ENCODE measurements at places on chromosomes 3 and 15.

DNA sequence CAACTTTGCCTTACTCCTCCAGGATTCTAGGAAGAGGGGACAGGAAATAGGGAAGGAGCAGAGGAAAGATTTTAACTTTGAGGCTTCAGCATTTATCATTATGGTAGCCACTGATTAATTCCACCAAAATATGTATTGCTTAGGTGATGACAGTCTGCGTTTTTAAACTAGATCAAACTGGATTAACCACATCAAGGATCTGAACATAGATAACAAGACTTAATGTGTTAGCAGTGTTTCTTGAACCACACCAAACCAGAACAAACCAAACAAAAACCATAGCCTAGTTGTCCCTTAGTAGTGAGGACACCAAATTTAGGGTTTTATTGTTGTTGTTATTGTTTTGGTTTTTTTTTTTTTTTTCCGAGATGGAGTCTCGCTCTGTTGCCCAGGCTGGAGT, 113.5 kb upstream of the LMOD3 start:
- no peak for DNase-seq

GRCh38 chr3:14410503-14411165, 8.2 kb downstream of the SLC6A6 start:
- DNase-seq = no peak

GRCh38 chr3:122356402-122356801, 26.6 kb downstream of the MIX23 start:
- DNase-seq = peak; percentile 19

DNA sequence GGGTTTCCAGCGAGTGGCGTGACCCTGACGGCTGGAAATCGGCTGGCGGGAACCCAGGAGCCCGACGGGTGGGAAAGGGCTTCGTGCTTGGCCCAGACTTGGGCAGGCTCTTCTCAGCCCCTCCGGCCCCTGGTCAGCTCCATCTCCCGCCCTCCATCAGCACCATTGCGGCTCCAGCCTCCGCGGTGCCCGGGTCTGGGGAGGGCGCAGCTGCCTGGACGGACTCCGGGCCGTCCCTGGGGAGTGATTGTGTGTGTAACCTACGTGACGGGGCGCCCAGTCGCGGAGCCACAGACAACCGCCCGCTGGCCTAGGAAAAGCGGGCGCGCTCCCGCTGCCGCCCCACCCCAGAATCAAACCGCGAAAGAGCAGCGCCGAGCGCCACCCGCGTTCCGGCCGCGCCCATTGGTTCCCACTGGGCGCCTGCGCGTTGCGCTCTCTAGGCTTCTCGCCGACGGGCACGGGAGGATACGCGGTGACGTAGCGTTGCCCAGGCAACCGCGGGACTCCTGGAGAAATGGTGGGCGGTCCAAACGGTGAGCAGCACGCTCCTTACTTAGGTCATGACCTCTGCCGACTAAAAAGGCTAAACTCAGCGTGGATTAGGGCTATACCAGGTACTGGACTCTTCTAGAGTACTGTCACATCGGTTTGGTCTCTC, at the start of gene CFAP20DC:
CFAP20DC (minus strand) TSS at position 355 of the 661 bp plus-strand sequence. CDS start 394 bp downstream, outside the sequence.
- peak; percentile 92 for DNase-seq

DNA sequence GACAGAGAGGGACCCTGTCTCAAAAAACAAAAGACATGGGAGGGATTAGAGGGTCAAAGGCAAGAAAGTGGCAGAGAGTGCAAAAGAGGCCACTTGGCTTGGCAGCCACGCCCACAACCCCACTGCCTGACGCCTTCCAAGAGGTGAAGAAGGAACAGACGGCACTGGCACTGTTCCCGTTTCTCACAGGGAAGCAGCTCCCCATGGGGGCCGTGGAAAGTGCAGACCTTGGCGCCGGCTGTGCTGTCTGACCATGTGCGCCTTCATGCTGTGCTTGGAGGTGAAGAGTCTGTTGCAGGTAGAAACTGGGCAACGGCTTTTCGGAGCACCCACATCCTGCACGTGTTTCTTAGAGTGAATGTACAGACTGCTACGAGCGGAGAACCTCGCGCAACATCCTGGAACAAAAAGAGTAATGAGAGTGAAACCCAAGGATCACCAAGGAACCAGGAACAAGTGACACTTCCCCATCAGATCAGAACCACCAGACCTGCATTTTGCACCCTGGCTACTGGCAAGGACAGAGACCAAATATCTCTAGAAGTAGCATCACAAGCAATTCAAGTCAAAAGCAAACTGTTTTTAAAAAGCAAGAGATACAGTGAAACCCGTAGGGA, 9.7 kb downstream of the ZXDC start:
- no peak for DNase-seq

DNA sequence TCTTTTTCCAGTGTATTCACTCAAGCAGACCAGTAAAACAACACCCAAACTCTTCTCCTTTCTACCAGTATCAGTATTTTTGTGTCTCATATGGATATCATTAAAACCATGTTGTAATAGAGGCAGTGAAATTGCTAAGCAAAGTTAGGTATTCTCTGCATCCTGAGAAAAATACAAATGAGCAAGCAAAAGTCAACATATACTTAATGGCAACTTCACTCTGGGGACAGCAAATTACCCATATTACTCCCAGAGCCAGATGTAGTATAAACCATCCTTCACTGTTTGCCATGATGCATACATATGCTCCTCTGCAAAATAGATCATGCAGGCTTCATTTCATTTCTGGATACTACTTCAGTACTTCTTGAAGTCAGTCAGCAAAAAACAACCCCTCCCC, 22.1 kb downstream of the UBA5 start:
- DNase-seq = no peak

- DNase-seq = no peak
Measured at GRCh38 chr15:92035551-92035950, 182.0 kb downstream of the SLCO3A1 start.

DNA sequence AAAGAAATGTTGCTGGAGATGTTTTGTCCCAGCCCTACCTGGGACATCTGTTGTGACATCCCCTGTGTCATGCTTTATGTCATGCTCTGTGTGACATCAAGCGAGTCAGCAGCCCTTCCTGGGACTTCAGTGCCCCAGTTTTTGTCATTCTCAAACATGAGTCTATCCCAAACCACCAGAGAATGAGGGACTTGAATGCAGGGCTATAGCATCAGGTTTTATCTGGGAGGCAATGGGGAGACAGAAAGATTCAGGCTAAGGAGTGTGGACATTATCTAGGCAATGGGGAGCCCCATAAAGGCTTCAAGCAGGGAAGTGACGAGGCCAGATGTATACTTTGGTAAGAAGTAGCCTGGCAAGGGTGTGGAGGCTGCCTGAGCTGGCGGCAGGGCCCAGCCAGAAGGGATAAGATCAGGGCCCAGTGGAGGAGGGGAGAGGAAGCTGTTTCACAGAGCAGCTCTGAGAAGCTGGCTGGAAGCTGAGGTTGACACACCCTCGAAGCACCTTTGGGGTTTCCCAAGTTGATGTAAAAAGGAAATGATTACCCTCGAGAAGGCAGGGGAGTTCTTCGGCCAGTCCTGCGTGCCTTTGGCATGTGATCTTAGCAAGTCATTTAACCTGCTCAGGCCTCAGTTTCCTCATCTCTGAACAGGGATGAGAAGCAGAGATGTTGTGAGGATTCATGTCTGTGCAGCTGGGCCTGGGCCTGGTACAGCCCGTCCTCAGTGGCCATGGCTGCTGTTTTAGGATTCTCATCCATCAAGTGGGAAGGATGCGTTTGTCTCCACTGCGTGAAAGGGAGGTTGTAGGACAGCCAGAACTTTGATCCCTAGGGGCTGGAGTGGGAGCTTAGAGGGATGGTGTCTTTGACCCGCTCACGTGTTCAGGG, 34.3 kb downstream of the IRAK2 start:
- DNase-seq = no peak

DNA sequence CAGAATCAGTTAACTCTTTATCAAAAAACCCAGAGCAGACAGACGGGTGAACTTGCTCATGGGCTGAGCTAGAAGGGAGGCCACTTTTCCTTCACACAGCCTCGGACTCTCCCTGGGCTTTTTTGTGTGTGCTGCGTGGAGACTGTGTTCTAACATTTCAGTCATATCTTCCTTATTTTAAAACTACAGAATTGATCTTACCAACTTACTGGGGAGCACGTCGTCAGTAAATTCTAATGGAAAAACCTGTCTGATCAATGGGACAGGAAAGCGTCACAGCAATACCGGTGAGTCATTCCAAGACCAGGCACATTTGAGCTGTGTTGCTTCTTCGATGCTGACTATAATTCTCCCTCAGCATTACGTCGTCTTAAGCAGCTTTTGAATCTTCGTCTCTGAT, 145.1 kb downstream of the LPP start:
- DNase-seq = no peak

DNA sequence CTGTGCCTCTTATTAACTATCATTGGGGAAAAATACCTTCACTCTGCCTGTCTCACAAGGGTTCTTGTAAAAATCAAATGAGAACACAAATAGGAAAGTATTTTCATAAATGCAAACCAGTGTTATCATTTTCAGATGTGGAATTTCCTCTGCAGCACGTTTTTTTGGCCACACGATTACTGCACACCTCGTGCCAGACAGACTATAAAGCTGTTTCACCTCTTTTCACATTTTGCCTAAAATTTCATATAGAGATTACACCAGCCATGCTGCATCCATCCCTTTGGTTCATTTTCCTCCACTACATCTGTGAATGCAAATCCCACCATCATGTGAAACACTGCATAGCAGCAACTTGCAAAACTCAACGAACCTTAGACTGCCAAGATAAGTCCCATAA, 1.2 kb upstream of the TMOD2 start:
- no peak for DNase-seq

DNA sequence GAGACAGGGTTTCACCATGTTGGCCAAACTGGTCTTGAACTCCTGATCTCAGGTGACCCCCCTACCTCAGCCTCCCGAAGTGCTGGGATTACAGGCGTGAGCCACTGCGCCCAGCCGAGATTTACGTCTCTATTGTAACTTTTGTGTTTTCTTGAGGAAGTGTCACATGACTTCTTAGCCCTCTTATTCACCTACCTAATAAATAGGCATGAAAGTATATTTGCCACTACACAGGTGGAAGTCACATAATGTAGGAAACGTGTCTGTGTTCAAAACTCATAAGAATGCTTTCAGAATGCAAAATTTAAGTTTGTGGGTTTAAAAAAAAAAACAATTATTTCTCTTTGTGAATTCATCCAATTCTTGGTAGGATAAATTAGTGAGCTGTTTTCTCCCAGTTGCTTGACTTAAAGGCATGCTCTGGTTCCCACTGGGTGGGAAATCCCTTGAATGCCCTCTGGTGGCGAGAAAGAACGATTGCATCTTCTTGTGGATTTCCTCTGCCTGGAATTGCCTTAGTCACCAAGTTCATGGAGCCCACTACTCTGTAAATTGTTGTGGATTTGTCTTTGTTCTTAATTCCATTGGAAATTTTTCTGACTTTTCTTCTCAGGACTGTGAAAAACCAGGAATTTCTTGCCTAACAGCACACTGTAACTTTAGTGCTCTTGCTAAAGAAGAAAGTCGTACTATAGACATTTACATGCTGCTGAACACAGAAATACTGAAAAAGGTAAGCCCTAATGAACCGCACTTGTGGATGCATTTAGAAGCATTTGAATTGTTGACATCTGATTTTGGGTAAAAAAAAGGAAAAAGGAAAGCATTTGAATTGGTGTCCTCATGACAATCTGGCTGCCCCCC, 82.2 kb upstream of the CTDSPL start:
- DNase-seq = peak; percentile 58

- DNase-seq = no peak
Measured at GRCh38 chr15:29773816-29774215, 48.5 kb downstream of the TJP1 start.

DNA sequence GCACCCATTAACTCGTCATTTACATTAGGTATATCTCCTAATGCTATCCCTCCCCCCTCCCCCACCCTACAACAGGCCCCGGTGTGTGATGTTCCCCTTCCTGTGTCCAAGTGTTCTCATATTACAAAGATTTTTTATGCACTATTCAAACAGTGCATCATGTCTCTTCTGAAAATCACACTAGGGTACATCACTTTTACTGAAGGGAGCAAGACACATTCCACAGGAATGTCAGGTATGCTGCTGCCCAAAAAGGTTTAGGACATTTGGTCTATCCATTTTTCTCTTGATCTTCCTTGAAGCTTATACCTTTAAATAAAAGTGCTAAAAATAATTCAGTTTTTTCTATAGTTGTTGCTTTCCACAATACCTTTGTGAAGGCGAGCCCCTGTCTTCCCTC, 9.2 kb upstream of the EPHA3 start:
- no peak for DNase-seq

- no peak for DNase-seq
Measured at GRCh38 chr3:32815841-32816438, 1.9 kb upstream of the TRIM71 start.

GRCh38 chr3:88930611-88931010, 176.8 kb upstream of the EPHA3 start:
- no peak for DNase-seq

- no peak for DNase-seq
Measured at GRCh38 chr15:66514586-66514985, 9.5 kb downstream of the ZWILCH start.

DNA sequence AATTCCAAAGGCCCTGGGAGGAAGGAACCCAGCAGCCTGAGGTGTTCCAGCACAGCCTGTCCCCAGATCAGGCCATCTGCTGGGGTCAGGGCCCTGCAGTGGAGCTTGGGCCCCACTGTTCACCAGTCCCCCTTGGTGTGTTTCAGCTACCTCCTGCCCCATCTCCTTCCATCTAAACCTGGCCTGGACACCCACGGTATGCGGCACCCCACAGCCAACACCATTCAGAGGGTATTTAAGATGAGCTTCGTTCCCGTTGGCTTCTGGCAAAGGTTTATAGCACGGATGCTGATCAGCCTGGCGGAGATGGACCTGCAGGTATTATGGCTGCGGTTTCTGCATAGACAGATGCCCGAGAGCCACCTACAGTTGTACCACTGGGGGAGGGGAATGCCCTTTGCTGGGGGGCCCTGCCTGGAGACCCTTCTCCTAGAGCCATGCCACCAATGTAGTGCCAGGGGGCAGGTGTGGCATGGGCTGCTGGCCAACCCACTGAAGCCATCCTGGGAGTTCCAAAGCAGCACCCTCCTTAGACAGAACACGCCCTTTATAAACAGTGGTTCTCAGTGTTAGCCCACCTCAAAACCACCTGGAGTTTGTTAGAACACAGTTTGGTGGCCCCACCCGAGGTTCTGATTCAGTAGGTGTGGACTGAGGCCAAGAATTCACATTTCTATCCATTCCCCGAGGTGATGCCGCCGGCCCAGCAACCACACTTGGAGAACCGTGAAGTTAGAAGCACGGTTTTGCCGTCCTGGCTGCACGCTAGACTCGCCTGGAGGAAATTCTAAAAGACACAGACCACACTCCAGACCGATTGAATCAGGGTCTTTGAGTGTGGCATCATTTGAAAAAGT, 126.9 kb downstream of the LRRK1 start:
- no peak for DNase-seq

GRCh38 chr3:113620091-113620490, 76.4 kb downstream of the USF3 start:
- no peak for DNase-seq

- no peak for DNase-seq
Measured at GRCh38 chr3:136836511-136837156, 17.7 kb downstream of the SLC35G2 start.

DNA sequence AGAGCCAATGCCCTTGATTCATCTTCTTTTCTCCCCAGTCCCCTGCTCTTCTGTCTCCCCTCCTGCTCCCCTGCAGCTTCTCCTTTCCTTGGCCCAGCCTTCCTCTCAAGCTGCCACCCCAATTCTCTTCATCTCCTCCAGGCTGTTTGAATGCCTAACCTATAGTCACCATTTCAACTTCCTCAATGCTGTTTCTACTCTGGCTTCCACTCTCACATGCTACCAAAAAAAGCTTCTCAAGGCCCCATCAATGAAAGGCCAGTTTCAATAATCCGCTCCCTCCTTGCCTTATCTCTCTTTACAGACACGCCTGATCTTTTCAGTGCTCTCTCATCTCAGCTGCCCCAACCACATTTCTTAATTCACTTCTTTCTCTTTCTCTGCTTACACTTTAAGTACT, 212.2 kb upstream of the GPR149 start:
- no peak for DNase-seq

GRCh38 chr15:40310993-40311392, 3.3 kb upstream of the PLCB2 start:
- no peak for DNase-seq

All from SHP77 (cell line).